ENCODE measurements at places on chromosomes 13 and 19.
A peak's percentile ranks its signal among the peaks of the same experiment; 100 is the strongest.

GRCh38 chr19:1068009-1069001 lies 1.3 kb downstream of the ARHGAP45 start:
- DNase-seq, result peak; percentile 88

DNA sequence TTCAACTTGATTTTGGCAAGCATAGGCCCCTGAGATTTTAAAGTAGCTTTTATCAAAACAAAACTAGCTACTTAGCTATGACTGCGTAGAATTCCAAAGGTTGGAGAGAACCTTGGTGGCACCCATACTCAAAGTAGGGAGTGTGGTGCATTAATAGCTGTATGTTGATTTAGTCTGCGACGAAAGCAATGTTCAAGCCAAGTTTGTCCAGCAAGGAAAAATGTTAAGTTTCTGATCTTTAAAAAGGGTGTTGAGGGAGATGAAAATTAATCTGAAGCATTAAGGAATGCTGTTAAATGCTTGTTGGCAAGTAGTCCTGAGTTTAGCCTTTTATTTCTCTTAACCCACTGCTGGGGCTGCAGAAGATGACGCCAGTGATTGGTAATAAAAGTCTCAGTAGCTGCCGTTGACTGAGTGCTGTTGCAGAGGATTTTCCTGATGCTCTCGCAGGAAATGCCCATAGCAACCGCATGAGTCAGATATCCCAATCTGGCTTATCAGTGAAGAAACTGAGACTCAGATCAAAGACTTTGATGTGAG lies 75.9 kb upstream of the RNF113B start:
- DNase-seq, result no peak

DNA sequence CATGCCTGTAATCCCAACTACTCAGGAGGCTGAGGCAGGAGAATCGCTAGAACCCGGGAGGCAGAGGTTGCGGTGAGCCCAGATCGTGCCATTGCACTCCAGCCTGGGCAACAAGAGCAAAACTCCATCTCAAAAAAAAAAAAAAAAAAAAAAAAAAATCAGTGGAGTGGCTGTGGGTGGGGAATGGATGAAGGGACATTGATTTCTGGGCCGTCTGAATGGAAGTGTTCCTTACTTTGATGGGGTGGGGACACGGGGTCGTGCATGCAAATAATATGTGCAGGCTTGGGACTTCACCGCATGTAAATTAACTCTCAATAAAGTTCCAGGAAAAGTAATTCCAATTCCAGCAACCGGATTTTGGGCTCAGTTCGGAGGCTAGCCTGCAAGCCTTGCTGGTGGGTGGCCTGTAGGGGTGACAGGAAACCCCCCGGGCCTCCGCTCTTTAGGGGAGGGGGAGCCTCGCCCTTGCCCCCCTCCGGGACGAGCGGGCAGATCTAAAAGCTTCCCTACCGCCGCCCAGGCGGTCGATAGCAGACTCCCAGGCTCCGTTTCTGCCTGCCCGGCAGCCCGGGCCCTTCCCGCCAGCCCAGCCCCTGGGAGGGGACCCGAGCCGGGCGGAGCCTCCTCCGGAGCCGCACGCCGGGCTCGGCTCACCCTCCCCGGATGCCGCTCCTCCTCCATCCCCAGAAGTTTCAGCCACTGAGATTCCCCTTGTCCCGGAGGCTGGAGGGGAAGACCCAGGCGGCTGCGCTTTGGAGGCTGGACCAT lies 48.0 kb upstream of the ADGRE5 start:
- DNase-seq, result peak; percentile 33

- no peak for DNase-seq
Observed at GRCh38 chr19:39941151-39941550, 6.7 kb upstream of the FCGBP start.

DNA sequence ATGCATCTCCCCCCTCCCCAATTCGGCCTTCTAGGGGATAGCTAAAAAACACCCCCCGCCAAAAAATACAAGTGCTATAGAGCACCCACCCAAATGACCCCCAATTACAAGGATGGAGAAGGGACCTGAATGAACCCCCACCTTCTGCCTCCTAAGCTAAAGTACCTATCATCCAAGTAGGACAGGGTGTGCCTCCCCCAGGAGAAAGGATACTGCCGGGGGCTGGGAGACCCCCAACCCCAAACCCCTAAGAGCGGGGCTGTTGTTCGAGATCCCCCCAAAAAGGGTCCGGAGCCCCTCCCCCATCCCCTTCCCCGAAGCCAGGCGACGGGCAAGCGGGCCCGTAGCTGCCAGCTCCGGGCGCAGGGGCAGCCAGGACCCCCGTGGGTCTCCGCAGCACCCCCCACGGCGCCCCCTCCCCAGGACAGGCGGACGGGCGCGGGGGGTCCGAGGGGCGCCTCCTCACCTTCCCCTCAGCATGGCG lies 1.9 kb downstream of the ZC3H4 start:
- no peak for DNase-seq

DNA sequence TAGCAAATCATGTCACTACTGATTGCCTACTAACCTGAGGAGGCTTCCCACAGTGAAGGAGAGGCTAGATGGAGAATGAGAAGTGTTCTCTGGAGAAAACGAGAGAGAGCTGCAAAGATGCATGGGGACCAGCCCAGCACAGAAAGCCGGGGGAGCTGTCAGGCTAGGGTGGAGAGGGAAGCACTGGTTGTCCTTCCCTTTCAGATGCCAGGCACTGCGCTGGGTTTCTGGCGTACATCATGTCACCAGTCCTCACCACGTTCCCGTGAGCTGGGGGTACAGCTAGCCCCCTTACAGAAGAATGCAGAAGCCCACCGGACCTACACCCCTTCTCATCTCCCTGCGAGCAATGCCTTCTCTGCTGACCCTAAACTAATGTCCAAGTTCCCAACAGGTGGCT lies 86.0 kb downstream of the STK24 start:
- no peak for DNase-seq

GRCh38 chr13:110070511-110071120 lies 236.3 kb downstream of the COL4A1 start:
- DNase-seq, result no peak

- DNase-seq, result no peak
Observed at GRCh38 chr19:12205296-12205695, 42.4 kb downstream of the ZNF136 start.

GRCh38 chr19:23402388-23402787 lies 7.1 kb upstream of the ZNF91 start:
- no peak for DNase-seq

DNA sequence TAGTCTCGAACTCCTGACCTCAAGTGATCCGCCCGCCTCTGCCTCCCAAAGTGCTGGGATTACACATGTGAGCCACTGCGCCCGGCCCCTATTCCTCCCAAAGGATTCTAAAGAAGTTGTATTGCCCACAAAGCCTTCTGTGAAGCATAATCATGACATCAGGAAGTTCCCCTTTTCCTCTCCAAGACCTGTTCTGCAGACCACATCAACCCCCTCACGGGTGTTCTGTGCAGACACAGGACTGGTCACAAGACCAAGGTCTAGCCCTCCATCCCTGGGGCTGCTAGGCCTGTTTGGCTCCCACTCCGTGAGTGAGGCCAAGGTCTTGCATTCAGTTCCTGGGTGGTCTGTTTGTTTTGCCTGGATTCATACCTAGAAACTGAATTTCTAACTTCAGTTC lies 178.1 kb downstream of the FLT1 start:
- DNase-seq, result no peak

DNA sequence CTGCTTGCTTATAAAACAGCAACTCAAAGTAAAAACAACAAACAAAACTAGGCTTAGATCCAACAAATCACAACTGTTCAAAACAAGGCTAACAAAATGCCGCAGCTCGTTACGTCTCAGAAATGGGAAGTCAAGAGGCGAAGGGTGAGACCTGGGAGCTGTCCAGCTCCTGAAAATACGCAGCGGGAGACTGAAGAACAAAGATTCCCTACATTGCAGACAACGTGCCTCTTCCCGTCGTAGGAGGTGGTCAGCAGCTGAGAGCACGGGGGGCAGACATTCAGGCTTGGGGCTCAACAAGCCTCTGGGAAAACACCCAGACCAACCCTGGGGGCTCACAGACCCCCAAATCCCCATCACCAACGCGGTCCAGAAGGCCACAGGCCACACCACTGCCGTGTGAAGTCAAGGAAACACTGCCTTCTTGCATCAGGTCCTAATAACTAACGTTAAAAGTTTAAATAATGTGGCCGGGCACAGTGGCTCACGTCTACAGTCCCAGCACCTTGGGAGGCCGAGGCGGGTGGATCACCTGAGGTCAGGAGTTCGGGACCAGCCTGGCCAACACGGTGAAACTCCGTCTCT lies 13.5 kb downstream of the PLPP2 start:
- no peak for DNase-seq

DNA sequence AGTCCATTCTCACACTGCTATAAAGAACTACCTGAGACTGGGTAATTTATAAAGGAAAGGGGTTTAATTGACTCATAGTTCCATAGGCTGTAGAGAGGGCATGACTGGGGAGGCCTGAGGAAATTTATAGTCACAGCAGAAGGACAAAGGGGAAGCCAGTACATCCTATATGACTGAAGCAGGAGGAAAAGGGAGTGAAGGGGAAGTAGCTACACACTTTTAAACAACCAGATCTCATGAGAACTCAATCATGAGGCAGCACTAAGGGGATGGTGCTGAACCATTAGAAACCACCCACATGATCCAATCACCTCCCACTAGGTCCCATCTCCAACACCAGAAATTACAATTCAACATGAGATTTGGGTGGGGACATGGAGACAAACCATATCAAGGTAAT lies 209.1 kb downstream of the DIAPH3 start:
- no peak for DNase-seq

DNA sequence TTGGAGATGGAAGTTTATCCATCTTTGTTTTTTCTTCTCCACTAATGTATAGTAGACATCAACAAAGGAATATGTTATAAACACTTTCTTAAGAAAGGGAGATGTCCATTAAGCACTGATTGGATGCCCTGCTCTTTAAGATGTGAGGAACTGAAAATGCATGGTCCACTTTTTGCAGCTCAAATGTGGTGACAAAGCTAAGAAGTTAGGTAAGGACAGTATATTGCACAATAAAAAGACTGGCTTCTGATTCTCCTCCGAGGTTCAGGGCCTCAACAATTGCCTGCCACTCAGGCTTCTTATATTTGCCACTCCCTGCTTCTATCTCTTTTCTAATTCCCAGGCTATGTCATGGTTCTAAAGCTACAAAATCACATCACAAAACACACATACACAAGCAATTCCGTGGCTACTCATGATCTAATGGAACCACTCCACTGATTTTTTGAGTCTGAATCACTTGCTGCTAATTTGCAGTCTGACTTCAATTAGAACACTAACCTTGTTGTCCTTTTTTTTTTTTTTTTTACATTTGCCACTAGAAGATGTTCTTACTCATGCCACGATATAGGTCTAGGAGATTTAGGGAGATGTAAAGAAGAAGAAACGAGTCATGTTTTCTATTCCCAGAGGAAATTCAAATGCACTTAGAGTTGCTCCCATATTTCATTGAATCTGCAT lies 29.6 kb upstream of the TNFSF11 start:
- DNase-seq, result no peak

GRCh38 chr19:39778763-39779162 lies at the start of gene LEUTX:
TSS of gene LEUTX (plus strand) at chr19:39778854. CDS start at chr19:39778921, 67 bp downstream.
- DNase-seq, result no peak

DNA sequence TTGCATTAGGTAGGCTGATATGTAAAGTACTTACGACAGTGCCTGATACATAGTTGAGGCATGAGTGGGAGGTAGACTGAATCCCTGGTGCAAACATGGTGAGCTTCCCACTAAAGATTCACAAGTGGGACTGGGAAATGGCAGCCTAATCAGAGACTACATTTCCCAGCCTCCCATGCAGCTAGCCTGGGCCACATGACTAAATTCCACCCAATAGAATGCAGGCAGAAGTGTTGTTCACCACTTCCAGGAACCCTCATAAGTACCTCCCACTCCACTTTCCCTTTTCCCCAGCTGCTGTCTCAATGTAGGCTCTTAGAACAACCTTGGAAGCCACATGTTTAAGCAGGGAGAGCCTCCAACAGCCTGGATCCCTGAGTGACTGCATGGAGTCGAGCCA lies 104.9 kb downstream of the CACNA1A start:
- no peak for DNase-seq

GRCh38 chr19:35144600-35145436 lies 1.8 kb downstream of the FXYD7 start:
- peak; percentile 67 for DNase-seq

DNA sequence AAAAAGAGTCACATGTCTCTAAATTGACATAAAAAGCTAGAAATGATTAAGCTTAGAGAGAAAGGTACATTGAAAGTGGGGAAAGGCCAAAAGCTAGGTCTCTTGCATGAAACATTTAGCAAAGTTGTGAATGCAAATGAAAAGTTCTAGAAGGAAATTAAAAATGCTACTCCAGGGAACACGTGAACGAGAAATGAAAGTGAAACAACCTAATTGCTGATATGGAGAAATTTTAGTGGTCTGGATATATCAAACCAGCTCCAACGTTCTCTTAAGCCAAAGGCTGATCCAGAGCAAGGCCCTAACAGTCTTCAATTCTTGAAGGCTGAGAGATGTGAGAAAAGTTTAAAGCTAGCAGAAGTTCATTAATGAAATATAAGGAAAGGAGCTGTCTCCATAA lies 419.8 kb downstream of the SLITRK6 start:
- DNase-seq, result no peak

GRCh38 chr19:11166281-11167142 lies 10.9 kb upstream of the SPC24 start:
- DNase-seq, result no peak

GRCh38 chr13:91557328-91558090 lies 159.1 kb downstream of the GPC5 start:
- no peak for DNase-seq

- DNase-seq, result no peak
Observed at GRCh38 chr19:13887018-13887436, 10.1 kb downstream of the NANOS3 start.

- DNase-seq, result no peak
Observed at GRCh38 chr13:40661875-40662665, 4.4 kb downstream of the FOXO1 start.

DNA sequence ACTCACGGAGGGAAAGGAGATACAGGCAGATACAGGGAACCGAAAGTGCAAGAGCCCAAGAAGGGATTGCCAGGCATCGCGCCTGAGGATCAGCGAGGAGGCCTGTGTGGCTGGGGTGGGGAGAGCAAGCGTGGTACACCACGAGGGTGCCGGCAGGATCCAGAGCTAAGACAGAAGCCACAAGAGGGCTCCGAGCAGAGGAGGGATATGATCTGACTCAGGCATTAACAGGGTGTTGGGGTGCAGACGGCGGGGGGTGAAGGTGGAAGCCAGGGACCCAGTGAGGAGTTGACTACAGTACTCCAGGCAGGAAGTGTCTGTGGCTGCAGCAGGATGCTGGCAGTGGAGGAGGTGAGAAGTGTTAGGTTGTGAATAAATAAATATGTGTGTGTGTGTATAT lies 5.4 kb upstream of the PPP1R37 start:
- DNase-seq, result peak; percentile 74

DNA sequence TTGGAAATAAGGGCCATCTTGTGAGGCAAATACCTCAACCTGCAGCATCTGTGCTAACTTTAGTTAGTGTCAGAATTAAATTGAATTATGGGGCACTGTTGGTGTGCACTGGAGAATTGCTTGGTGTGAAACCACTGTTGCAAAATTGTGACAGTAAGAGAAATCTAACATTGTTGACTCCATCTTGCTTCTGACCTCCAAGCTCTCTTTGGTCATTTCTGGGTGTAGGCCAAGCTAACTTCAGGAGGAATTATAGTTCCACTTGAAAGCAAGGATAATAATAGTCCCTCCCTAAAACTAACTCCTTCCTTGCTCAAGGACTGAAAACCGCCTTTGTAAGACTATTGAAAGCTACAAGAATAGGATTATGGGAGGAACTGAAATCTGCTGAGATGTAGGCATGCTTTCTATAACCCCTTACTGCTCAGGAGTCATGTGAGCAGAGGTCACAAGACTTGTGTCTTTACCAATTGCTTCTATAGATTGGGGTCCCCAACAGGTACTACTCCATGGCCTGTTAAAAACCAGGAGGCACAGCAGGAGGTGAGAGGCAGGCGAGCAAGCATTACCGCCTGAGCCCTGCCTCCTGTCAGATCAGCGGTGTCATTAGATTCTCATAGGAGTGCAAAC lies 24.9 kb upstream of the GAS6 start:
- no peak for DNase-seq

All from CD4-positive, alpha-beta T cell treated with Interleukin-6 for 4 hours (primary cell).